ENCODE measurements at places on chromosomes 2 and 18.

DNA sequence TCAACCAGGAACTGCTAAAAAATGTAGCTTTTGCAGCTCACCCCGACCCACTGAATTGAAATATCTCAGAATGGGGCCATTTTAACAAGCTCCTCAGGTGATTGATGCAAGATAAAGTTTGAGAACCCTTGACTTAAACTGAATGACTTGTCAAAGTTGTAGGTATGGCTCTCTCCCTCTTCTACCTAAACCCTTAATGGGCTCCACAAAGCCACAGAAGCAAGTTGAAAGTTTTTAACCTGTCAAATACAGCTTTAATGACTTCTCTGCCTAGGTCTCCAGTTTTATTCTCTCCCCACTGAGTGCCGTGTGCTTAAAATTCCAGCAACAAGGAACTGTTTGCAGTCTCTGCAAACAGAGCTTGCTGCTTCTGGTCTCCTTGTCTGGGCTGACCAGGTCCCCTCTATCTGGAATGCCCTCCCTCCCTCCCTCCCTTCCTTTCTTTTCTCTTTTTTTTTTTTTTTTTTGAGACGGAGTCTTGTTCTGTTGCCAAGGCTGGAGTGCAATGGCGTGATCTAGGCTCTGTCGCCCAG lies 19.7 kb upstream of the RNF125 start:
- DNase-seq = no peak

DNA sequence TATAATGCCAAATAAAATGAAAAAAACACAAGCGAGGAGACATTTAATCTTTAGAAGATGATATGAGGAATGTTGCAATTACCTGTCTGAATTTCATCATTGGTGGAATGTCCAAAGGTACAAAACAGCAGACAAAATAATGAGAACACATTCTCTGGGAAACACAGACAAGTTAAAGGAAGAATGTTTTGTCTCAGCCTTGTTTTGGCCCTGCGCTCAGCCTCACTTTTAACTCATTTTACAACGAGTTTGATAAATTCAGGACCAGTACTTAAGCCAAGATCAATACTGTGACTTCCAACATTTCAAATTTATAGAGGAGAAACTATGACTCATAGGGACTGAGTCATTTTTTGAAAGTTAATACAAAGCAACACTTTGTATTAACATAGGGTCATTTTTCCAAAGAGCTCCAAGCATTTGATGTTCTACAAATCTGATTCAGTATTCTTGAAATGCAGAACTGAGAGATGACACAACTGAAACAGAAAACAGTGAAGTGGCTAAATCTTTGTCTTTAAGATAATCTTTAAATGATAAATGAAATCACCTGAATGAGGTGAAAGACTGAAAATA lies 833.2 kb upstream of the CHAC2 start:
- no peak for DNase-seq

DNA sequence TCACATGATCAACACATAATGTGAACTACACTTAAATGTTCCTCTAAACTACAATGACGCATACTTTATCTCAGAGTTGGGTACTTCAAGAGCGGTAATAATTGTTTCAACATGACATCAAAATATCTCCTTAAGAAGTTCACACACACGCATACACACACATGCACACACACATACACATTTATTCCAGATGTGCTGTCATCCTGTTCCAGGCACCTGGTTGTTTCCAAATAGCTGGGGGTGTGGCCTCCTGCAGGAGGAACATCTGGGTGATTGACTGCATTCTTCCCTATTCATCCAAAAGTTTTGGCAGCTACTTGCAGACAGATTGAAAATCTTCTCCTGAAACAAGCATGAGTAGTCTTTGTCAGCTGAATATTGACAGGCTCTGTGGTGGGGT lies 37.9 kb upstream of the PIK3C3 start:
- DNase-seq = no peak

GRCh38 chr2:155218945-155219344 lies 520.5 kb downstream of the KCNJ3 start:
- DNase-seq = no peak

DNA sequence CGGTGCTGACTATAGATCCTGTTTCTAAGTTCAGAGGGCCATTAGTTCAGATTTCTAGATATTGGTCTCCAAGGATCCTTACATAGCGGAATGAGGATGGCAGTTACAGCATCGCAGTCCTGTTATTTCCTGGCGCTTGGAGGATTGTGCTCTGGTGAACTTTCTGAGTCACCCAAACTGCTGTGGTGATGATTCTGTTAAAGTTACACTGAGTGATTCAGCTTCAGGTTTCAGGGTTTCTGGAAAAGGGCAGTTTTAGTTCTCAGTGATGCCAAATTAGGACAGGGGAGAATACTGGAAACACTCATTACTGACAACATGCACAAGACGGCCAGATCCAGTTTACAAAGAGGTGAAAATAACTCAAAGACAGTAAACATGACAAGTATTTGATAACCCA lies 52.1 kb upstream of the ANKRD62 start:
- peak; percentile 43 for DNase-seq

DNA sequence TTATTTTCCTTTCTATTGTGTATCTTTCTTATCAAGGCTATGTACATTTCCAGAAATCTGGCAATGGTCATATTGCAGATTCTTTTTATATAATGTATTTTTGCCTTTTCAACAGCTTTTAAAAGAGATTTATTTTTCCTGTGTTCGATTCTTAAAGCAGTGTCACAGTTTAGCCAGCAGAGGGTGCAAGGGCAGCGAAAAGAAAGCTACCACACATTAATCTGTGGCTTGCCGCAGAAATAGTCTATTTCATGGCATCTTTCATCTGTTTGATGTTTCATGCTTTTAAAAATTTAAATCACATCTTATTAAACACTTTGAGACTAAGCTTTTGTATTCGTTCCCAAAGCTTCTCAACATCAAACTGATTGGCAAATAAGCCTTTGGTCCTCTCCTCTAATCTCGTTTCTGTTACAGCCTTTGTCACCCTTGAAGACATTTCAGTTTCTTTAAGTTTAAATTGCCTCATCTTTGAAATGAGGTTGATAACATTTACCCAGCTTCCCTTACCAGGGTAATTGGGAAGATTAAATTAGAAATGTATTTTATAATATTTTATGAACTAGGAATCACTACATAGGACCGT lies 73.3 kb downstream of the PIK3C3 start:
- DNase-seq = peak; percentile 60

DNA sequence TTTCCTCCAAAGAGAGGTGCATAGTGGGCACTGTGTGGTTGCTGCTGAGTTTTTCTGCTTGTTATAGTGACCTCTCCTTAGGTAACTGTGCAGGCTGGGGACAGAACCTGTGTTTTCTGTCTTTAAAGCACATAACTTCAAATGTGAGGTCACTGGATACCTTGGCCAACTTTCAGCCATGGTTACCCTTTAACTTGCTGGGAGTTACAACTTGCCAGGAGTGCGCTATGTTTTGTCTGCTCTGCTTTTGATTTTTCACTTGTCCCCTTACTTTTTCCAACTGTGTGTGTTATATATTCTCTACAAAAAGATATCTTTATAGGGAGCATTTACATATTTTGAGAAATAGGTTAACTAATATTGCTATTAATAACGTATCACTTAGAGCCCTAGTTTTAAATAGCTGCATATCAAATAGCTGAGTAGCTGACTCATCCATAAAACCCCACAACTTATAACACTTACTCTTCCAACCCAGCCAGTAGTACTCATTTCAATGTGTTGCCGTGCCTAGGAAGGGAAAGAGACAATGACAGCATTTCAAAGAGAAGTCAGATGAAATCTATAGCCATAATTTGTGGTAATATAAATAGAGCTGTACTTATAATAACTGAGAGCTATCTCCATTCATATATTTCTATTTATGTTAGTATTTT lies 51.6 kb downstream of the DPP4 start:
- DNase-seq = peak; percentile 16

GRCh38 chr2:8488001-8488738 lies 193.7 kb upstream of the ID2 start:
- no peak for DNase-seq

GRCh38 chr18:54772056-54772455 lies 56.2 kb upstream of the RAB27B start:
- DNase-seq = no peak

- DNase-seq = peak; percentile 12
Measured at GRCh38 chr2:96839293-96839874, 4.4 kb downstream of the ANKRD23 start.

- peak; percentile 11 for DNase-seq
Measured at GRCh38 chr2:69483696-69484095, 46.5 kb upstream of the NFU1 start.

GRCh38 chr2:6181525-6181924 lies 489.3 kb downstream of the SOX11 start:
- no peak for DNase-seq

- no peak for DNase-seq
Measured at GRCh38 chr2:100882645-100883613, 63.0 kb downstream of the NPAS2 start.

DNA sequence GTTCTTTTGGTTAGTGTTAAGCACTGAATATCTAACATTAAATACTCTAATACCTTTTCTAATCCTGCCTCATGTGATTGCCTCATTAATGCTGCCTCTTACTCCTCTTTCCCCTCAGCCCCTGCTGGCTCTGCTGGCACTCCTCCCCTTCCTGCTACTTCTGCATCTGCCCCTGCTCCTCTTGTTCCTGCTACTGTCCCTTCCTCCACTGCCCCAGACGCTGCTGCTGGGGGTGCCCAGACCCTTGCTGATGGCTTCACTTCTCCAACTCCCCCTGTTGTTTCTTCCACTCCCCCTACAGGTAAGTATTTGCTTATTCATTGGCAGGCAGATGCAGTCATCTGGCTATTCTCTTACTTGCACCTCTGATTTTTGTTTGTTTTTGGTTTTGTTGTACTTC lies 68.5 kb downstream of the ABI2 start:
- no peak for DNase-seq

DNA sequence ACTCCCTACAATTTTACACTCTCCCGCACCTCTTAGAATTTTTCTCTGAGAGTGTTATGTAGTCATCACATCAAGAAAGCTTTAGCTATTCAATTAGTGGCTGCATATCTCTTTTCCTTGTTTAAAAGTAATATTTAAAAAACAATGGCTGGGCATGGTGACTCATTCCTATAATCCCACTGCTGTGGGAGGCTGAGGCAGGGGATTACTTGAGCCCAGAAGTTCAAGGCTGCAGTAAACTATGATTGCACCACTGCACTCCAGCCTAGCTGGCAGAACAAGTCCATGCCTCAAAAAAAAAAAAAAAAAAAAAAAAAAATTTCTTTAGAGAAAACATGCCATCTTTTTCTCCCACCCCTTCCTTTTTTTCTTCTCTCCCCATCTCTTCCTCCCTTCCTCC lies 44.3 kb downstream of the AQP4 start:
- DNase-seq = no peak

DNA sequence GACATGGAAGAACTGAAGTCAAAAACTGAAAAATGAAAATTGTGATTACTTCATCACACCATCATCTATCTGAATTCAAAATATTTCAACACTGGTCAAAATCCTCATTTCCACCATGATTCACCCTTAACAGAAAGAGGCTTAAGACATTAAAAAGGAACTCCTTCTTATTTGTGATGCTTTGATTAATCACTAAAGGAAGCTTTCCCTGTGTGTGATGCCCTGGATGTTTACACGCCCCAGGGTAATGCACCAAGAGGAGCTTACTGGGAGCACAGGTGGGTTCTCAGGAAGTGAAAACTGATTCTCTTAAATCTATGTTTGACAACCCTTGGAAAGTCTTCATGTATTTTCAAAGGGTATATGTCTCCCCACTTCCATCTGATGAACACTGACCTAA lies 11.5 kb downstream of the GRB14 start:
- no peak for DNase-seq

- DNase-seq = no peak
Measured at GRCh38 chr18:56913941-56914340, 232.9 kb upstream of the BOD1L2 start.
